ENCODE measurements at places on chromosomes 3 and 15.
A peak's percentile ranks its signal among the peaks of the same experiment; 100 is the strongest.

DNA sequence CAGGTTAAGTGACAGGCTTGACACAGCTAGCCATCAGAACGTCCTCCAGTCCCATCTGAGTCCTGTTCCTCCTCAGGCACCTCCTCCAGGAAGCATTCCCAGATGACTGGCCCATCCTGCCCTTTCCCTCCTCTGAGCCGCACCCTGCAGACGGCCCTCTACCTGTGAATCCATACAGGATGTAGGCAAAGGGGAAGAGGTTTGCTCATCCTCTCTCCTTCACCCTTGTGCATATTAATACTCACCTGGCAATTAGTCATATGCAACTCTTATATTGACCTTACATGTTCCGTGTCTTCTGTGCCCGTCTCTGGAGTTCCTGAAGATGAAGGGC is 61.9 kb downstream of the SMAD3 start:
- DNase-seq: no peak

GRCh38 chr15:64480891-64481290 is 20.5 kb downstream of the ZNF609 start:
- no peak for DNase-seq

DNA sequence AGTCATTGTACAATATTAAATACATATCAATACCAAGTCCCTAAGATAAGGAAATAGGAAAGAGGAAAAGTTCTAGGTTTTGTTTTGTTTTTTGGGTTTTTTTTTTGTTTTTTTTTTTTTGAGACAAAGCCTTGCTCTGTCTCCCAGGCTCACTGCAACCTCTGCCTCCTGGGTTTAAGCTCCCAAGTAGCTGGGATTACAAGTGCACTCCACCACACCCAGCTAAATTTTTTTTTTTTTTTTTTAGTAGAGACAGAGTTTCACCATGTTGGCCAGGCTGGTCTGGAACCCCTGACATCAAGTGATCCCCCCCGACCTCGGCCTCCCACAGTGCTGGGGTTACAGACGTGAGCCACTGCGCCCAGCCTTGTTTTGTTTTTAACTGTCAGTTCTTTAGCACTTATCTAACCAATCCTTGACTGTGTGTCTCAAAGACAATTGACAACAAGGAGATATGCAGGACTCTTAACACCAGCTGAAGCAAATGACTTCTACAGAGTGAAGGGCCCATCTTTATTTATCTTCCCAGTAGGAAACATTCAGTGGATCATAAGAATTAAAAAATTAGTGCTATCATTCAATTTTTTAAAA is 100.0 kb upstream of the RAP2B start:
- no peak for DNase-seq

DNA sequence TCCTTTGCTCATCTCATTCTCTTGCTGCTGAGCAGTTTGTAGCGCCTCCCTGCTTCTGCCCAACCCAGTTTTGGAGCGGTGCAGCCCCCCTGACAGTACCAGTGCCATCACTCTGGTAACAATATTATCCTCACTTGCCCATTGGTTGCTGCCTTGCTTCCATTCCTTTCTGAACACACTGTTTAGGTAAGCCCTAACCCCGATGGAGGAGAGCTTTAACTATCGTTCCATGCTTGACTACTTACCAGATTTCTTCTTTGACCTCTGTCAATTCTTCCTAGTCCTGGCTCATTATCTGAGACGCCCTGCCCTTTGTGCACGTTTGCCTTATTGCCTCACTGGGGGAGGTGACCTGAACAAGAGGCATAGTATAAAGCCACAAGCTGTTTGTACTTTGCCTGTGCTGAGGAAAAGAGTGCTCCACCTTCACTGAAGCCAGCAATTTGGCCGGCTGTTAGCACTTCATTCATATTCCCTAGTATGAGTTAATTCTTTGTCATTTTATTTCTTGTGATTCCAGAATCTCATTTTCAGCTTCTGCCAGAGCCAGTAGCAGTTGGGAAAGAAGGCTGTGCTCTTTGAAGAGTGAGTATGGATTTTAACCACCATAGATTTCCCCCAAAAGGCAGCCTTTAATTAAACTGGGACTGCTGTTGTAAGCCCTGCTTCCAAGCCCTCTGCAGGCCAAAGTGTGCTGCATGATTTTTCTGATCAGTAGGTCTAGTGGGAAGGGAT is 11.9 kb downstream of the ABHD6 start:
- no peak for DNase-seq

DNA sequence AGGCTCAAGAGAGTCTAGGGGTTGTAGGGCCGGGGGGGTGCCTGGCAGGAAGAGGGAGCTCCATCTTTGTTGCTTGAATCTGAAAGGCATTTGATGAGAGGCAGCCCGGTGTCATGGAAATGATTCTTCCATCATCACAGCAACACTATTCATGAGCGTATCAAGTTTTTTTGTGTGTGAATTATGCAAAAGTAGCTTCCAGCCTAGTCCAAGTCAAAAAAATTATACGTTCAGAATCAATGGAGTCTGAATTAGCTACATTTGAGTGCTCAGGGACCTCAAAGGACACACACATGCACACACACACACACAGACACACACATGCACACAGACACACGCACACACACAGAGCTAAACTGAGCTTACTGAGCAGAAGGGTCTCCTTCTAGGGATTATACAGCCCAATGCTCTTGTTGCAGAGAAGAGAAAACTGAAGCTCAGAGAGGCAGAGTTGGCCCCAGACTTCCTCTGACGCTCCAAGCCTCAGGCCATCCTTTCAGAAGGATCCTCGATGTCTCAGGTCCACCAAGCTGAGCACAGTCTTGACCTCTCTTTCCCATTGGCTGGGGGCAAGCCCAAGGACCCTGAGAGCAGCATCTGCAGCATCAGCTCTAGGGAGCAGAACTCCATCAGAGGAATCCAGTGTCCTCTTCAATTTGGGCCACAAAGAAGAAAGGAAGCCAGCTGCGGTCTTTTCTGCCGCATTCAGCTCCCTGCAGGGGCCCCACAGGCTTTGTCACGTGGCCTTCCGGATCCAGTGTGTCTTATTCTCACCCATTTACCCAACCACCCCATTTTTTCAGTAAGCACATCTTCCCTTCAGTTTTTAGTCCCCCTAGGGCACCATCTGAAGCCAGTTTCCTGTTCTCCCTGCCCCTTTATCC is 228.0 kb downstream of the UACA start:
- peak; percentile 35 for DNase-seq

Measured in stimulated activated CD4-positive, alpha-beta T cell treated with anti-CD3 and anti-CD28 coated beads, Interleukin-4, amount 100 ng/mL, for 48 hours (primary cell).